ENCODE measurements at places on chromosomes 16 and 17.
A peak's percentile ranks its signal among the peaks of the same experiment; 100 is the strongest.

GRCh38 chr16:10957771-10958482 lies 13.6 kb downstream of the CLEC16A start:
- DNase-seq = no peak

DNA sequence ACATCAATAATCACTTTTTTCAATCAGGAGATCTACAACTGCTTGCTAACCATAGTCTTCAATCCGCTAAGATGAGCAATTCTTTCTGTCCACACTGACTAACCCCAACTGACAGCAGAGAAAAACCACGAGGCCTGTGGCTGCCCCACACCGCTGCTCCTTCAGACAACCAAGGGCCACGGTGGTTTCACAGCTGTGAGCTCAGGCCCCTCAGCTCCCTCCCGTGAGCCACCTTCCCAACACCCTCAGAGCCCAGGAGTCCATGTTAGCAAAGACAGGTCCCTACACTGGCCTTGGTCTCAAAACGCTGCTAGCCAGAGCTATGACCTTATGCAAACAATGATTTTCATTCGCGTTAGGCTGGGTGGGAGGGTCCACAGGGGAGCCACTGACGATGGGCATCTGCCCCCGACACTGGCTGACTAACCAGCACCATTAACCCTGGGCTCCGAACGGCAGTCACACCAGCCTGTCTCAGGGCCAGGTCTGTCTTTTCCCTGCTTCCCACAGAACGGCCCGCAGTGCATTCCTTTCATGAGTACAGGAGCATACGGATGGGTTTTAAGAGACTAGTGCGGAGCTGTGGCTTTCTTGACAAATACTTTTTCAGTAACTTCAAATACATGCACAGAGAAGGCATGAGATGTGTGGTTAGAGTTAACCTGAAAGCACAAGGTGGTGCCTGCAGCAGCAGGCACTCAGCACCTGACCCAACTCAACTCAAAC lies 67.3 kb downstream of the ANKRD11 start:
- DNase-seq = peak; percentile 70

GRCh38 chr17:65193305-65193704 lies 56.1 kb downstream of the RGS9 start:
- no peak for DNase-seq

DNA sequence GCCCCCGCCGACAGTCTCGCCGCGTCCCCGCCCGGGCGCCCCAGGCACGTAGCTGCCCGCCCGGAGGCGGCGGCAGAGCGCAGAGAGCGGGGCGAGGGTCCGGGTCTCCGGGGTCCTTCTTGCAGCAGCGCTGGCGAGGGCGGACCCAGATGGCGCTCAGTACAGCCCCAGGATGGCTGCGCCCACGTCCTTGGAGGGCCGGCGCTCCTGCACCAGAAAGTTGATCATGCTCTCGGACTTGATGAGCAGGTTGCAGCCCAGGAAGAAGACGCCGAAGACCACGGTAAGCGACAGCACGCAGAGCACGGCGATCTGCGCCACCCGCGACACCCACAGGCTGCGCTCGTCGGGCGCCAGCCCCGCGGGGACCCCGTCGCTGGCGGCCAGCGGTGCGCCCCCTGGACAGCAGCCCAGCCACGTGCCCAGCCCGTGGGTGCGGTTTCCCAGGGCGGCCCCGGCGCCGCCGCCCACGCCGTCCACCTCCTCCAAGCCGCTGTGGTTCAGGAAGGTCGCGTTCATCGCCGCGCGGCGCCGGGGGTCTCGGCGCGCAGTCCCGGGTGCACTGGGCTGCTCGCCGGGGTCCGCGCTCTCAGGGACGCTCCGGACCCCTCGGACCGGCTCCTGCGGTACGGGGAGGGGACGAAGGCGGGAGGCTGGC lies 435 bp downstream of the RPRML start:
- no peak for DNase-seq

DNA sequence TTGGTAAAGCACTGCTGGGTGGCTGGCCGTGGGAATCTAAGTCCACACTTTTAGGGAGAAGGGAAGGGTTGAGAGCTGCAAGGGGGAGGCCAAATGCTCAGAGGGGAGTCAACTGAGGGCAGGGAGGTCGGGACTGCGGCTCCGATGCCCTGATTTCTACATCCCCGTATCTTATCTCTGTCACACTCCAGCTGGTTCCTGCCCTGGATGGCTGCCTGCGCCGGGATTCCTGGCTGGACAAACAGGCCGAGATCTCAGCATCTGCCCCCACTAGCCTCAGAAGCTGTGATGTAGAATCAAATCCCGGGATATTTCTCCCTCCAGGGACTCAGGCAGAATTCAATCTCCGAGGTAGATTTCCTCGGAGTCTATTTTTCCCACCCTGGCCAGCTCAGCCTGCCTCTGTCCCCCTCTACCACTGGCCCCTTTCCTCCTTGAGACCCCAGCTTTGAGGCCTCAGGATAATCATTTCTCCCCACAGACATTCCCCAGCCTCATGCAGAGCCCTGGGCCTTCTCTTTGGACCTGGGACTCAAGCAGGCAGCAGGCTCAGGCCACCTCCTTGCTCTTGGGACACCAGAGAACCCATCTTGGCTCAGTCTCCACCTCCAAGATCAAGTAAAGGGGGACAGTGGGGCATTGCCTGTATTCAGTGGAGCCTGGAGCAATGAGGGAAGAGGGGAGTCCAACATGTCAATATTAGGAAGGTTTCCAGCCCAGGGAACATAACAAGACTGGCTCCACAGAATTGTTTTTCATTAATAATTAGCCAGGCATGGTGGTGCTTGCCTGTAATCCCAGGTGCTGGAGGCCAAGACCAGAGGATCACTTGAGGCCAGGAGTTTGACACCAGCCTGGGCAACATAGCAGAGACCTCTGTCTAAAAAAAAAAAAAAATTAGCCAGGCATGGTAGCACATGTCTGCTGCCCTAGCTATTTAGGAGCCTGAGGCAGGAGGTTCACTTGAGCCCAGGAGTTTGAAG lies 1.8 kb downstream of the SHBG start:
- DNase-seq = no peak

DNA sequence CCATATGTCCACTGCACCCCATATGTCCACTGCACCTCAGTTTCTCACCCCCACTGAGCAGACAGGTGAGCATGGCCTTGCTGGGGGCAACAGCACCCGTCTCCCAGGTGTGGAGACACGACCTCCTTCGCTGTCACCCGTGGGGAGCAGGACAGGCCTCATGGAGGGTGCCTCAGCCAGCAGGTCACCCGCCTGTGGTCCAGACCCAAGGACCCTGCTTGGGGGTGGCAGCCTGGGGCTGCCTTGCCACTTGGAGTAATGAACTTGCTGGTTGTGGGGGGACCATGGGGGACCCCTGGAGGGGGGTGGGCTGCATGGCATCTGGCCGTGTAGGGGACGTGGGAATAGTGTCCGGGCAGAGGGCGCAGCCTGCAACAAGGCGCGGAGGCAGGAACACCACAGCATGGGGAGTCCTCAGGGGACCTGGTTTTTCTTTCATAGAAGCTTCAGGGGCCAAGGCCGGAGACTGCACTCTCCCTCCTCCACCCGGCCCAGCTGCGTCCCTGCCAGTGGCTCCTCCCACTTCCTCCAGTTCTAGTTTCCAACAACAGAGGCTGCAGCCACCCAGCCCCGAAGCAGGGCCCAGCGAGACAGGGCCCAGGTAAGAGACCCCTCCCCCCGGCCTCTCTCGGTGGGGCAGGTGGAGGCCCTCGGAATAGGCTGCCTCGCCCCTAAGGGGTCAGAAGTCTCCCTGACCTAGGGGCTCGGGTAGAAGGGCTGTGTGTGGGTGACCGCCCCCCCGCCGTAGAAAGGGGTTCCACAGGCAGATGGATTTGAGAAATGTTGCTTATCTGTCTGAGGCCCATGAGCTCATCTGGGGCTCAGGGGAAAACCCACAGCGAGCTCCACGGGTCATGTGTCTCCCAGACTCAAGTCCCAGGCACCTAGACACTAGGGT lies at the start of gene NHLRC4:
TSS of gene NHLRC4 (plus strand) at position 531 of the 898 bp plus-strand sequence. CDS start 1,043 bp downstream, outside the sequence.
- DNase-seq = peak; percentile 33

DNA sequence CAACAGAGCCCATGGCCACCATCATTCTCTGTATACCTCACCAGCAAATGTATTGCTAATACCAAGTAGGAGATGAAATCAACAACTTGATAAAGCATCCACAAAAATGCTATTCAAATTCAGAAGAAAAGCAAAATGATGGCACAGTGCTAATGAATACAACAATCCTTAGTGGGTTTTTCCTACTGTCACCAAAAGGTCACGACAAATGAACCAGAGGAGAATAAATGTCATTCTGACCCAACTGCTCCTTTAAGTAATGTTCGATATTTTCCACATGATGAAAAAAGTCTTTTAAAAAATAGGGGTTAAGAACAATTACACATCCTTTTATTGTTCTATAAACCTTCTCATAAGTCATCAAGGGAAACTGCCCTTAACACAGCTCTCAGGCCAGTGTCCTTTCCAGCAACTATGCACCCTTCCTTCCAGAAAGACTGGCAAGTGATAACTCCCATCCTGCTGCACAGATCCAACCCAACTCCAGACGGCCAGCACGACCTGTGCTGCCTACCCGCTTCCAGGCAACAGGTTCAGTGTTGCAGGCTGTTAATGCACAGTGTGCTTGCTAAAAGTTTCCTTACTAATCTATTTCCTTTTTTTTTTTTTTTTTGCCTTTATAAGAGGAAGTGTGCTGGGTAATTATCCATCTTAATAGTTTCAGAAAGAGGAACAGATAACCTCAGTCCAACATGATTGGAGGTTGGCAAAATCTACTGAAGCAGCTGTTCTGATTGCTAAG lies 15.4 kb downstream of the FBXO31 start:
- no peak for DNase-seq

DNA sequence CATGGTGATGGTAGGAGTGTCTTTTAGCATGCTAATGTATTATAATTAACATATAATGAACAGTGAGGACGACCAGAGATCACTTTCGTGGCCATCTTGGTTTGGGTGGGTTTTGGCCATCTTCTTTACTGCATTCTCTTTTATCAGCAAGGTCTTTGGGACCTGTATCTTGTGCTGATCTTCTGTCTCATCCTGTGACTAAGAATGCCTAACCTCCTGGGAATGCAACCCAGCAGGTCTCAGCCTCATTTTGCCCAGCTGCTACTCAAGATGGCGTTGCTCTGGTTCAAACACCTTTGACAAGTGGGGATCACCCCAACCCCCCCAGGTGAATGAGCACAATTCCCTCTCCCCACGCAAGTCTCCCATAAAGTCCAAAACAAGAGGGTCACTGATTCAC lies 49.3 kb upstream of the ETV4 start:
- no peak for DNase-seq

DNA sequence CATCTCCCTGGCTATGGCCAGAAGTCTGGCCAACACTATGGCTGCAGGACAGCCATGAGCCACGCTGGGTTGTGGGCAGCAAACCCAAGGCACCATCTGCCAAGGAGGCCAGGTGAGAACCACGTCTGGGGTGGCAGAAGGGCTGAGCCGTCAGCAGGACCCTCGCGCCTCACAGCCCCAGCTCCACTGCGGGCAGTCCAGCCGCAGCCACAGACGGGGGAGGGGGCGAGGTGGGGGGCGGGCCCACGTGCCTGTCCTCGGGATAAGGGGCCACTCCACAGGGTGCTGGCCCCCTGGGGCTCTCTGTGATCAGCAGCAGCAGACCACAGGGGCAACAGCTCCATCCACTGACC lies 6.5 kb upstream of the BAIAP2 start:
- DNase-seq = no peak

- DNase-seq = peak; percentile 45
Measured at GRCh38 chr16:66474750-66475199, 47.7 kb downstream of the BEAN1 start.

- DNase-seq = no peak
Measured at GRCh38 chr17:73976147-73976546, 227.3 kb upstream of the RPL38 start.

- DNase-seq = no peak
Measured at GRCh38 chr17:31859487-31860008, 504 bp upstream of the COPRS start.

DNA sequence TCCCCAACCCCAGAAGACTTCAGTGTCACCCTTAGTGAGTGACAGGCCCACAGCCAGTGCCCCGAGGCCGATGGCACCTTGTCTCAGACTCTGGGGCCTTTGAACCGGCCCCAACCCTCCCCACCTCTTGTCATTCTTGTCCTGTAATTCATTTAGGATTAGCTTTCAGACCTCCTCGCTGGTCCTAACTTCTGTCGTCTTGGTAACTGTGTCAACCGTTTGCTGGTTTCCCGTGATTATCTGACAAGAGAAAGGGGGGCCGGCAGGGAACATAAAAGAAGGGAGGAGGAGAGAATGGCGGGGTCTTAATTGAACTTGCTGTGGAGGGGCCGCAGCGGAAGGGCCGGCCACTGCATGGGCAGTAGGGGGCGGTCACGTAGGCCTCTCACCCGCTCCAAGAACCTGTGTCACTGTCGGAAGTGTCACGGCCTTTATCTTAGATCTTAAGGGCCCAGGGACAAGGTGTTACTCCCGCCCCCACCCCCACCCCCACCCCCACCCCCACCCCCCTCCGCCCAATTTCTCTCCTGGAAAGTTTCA lies 46.5 kb upstream of the GSE1 start:
- no peak for DNase-seq

DNA sequence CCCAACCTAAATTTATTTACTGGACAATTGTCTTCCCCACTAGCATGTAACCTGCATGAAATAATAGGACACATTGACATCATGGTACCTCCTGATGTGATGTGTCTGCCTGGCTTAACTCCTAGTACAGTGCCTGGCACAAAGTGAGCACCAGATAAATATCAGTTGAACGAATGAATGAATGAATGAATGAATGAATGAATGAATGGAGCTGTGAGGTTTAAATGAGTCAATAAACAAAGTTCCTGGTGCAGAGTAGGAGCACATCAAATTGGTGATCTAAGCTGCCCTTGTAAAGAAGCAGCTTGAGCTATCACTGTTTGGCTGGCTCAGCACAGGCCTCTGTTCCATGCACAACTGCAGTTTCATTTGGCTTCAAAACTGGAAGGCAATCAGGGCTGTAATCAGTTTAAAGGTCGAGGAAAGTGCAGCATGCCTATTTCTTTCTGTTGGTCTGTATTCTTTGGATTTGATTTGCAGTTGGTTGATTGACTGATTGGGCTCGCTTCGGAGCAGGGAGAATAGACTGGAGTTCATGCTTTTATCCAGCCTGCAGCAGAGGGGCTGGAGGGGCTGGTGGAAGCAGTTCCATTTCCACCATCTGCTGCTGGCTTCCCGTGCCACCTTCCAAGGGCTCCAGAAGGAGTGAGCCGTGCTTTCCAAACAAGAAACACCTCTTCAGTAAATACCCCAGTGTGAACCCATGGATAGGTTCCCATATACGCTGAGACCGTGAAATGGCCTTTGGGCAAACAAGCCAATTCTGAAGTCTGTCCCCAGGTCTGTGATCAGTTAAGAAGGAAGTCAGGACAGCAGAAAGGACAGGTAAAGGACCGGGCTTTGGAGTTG lies 54.6 kb downstream of the GPRC5B start:
- no peak for DNase-seq

DNA sequence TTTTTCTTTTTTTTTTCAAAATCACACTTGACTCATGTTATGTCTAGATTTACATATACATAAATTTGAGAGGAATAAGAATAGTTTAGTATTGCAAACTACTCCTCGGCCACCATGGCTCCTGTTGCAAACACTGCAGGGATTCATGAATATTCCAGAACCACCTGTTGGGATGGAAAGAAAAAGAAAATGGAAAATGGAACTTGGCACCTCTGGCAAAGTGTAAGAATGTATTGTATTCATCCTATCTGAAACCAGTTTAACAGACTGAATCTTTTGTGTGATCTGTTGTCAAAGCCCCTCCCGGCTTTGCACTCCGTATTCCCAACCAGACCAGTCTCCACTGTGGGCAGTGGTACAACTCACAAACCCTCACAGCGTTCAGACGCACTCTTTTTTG lies 124.4 kb downstream of the SPECC1 start:
- no peak for DNase-seq

GRCh38 chr16:22220069-22220440 lies 14.0 kb downstream of the EEF2K start:
- DNase-seq = no peak

GRCh38 chr16:72537664-72538063 lies 365.7 kb upstream of the PMFBP1 start:
- DNase-seq = no peak
